ENCODE measurements at places on chromosomes 4 and X.

GRCh38 chrX:149512225-149512885 is 7.2 kb upstream of the IDS start:
- DNase-seq = peak; percentile 65

DNA sequence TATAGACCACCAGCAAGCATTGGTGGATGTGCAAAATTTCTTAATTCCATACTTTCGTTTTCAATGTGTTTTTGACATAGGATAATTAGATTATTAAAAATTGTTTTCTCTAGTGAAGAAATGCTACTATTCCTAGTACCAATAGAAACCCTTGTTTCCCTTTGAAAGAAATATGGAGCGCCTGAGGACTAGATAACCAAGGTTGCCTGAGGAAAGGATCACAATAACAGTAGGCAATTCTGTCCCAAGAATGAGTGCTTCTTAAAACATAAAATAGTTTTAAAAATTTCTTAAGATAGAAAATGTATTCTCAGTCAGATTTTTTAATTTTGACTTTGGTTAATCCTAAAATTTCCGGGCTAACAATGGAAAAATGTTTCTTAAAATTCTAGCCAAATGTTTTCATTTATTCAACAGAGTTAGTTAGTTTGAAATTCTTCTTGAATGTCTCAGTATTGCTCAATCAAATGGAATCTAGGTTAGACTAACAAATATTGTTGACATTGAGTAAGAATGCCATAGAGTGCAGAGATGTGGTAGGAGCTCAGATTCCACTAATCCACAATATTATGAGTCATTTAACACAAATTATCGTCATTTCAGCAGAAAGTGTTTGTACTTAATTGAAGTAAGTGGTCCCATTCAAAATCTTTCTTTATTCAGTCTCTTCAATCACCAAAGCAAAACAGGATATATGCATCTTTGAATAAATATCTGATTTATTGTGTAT is 666.0 kb downstream of the GRID2 start:
- DNase-seq = no peak

DNA sequence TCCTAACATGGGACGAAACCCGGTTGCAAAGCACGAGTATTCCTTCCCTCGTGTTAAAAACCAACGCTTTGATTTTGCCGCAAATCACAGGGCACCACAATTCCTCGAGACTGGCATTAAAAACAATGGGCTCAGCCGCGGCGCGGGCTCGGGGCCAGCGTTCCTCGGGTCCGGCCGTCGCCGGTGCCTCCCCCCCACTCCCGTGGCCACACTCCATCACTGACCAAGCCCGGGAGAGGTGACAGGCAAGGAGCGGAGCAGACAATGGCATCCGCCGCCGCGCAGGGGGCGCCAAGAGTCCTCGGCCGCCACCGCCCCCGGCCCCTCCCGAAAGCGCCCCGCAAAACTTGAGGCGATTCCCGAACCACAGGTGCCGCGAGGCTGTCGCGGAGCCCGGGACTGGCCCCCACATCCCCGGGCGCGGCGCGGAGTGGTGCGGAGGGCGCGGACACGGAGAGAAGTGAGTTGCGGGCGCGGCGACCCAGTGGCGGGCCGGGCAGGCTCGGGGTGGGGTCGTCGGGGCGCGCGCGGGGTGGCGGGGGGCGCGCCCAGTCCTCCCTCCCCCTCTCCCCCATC is 445 bp downstream of the AP1S2 start:
- peak; percentile 60 for DNase-seq

DNA sequence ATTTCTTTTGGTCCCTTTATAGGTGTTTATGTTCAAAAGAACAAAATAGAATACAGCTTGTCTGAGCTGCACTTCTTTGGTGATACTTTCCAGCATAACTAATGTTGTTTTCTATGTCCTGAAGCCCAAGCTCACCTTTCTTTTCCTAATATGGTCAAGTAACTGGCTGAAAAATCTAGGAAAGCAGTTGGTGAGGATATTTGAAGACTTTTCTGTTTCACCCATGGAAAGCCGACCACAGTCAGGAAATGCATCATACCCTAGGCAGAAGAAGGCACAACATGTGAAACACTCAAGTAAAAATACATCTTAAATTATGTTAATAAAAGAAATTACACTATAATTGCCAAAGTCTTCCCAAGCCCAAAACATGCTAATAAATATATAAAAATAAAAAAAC is 337.0 kb downstream of the PDGFC start:
- DNase-seq = no peak

DNA sequence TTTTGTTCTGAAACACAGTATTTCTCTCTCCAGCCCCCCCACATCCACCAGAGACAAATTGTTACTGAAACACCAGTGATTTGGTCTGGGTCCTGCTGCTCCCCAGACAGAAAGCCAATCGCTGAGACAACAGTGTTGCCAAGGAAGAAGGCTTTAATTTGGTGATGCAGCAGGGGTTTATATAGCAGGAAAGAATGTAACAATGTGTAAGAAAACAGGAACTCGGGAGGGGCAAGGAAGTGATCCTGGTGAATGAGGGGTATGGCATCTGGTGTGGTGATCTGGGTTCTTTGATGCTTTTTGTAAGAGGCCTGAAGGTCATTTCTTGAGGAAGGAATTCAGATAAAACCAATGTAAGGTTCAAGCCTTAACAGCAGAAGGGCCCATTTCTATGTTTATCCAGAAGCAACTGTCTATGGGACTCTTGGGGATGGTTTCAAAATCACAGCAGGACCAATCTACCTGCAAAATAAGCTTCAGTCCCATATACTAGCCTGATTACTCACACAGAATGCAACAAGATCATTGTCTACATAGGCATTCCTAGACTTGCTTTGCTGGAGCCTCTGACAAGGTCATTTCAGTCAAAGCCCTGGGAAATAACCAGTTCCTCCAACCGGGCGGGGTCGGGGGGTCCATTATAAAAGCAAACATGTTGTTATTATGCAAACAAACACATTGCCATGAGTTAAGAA is 445.2 kb upstream of the ZFP42 start:
- DNase-seq = no peak

DNA sequence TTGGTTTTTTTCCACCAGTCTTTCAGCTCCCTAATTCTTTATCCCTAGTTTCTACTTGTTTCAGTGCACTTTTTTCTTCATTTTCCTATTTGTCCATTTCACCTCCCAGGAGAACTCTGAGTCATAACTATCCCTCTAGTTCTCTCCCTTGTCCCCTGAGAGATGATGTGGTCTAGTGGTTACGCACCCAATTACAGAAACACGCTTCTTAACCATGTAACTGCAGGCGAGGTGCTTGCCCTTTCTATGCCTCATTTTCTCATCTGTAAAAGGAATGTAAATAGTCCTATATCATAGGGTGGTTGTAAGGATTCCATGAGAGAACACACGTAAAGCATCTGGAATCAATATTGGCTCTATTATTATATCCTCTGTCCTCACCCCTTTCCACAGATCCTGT is 8.8 kb upstream of the GRPR start:
- no peak for DNase-seq

- DNase-seq = no peak
Observed at GRCh38 chrX:66632981-66633380, 5.9 kb downstream of the EDA2R start.

GRCh38 chrX:8147226-8147625 is 23.8 kb downstream of the VCX2 start:
- no peak for DNase-seq

- DNase-seq = peak; percentile 28
Observed at GRCh38 chr4:83644677-83645659, 109.1 kb downstream of the GPAT3 start.

DNA sequence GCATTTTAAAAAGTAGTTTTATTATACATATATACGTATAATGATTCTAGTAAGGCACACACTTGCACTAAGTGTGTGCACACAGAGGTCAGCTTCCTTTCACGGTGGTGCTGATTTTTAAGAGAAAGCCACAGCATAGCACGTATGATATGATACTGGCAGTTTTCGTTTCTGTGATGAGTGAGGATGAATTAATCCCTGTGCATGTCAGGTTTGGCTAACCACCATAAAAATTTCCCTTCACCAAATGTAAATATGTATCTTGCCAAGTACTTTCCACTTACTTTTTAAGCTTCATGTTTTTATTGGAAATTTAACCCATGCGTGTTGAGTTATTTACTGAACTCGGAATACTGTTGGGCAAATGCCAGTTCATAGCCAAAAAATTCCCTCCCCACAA is 84.6 kb downstream of the SYNPO2 start:
- no peak for DNase-seq

DNA sequence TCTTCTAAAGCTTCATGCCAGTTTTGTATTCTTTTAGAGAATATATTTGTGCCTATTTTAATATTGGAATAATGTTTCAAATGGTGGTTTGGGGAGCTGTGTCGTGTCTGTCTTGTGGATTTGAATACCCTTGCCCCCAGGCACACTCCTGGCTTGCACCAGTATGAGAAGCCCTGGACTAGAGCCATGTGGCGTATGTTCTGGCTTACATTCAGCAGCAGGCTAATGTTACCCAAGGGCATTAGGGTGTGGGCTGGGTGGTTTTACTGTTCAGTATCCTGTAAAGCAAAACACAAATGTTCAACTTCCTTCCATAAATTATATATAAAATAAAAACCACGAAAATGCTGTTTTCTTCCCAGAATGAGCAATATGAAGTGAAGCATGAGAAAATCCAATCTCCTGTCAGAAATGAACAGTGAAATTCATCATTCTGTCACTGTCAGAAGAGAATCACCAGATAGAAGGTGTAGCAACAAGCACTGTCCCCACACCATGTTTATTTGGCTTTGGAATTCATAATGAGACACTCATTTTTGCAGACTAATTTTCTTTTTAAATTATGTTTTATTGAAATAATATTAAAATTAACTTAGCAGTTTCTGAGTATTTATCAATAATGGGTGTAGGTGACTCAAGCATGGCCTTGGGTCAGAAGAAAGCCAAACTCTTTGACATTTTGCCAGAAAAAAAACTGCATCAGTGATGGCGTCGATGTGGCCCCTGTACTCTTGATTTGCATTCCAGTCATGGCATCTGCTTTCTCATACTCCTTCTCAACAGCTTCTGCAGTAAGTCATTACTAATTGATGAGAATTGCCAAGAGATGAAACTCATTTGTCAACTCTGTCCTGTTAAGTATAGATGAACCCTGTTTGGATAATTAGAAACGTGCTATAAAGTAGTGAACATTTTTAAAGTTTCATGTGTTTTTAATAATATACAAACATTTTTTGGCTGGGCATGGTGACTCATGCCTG is 43.8 kb downstream of the WWC2 start:
- DNase-seq = peak; percentile 95

GRCh38 chr4:173450281-173450680 is 51.4 kb upstream of the SCRG1 start:
- no peak for DNase-seq

GRCh38 chrX:121456315-121456714 is 408.9 kb downstream of the GLUD2 start:
- no peak for DNase-seq

DNA sequence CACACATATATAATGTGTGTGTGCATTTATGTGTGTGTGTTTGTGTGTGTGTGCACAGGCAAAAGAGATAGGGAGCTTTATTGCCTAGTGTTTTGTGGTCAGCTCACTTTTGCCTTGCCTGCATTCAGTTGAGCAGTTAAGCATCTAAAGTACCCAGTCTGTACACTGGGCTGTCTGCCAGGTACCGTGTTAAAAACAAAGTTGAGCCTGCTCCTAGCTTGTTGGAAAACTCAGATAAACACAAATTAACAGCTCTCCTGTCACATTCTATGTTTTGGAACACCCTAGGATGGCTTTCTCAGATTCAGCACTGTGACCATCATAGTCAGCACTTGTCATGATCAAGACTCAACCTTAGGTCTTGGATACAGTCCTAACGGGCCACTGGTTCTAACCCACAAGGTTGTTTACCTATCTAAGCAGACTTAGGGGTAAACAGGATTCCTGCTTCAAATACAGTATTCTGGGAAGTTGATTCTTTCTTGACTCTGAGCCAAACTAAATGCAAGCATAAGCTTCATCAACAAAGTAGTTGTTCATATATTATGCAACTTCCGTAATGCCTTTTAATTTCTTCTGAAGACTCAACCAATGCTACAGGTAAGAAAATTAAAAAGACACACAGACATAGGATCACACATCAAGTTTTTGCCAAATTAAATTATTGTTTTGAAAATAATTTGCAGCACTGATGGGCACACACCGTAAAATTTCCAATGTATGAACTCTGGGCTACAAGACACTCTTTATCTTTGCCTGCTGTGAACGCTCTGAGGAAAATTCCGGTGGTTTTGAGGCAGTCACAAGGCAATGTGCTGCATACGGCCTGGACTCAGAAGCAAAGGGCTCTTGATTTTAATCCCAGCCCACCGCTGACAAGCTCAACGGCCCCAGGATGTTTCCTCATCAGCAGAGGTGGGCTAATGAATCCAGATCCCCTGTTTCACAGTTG is 11.3 kb upstream of the CD99 start:
- DNase-seq = no peak

- no peak for DNase-seq
Observed at GRCh38 chr4:74503580-74503979, 58.6 kb downstream of the AREG start.

- no peak for DNase-seq
Observed at GRCh38 chrX:16578218-16578617, 71.7 kb upstream of the S100G start.

DNA sequence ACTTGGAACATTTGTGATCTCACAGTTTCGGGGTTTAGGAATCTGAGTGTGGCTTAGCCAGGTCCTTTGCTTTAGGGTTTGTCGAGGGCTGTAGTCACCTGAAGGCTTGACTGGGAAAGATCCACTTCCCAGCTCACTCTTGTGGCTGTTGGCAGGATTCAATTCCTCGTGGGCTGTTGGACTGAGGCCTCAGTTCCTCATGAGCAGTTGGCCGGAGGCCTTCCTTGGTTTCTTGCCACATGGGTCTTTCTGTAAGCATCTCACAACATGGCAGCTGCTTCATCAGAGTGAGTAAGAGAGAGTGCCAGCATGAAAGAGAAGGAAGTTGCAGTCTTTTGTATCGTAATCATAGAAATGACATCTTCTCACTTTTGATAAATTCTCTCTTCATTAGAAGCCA is 11.1 kb downstream of the TXLNG start:
- no peak for DNase-seq

DNA sequence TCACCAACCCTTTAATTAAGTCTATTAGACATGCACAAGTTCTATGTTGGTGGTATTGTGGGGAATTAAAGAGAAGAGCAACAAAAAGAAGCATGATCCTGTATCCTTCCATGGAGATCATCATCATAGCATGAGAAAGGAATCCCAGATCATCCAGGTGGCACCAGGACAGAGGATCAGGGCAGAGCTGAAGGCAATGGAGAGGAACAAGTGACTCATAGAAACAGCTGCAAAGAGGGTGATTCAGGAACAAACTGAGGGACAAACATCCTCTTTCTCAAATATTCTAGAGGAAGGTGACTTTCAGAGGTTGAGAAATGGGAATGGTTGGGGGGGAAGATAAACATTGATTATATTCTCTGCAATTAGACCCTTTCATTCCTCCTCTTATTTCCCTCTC is 105.5 kb upstream of the OTUD4 start:
- no peak for DNase-seq

DNA sequence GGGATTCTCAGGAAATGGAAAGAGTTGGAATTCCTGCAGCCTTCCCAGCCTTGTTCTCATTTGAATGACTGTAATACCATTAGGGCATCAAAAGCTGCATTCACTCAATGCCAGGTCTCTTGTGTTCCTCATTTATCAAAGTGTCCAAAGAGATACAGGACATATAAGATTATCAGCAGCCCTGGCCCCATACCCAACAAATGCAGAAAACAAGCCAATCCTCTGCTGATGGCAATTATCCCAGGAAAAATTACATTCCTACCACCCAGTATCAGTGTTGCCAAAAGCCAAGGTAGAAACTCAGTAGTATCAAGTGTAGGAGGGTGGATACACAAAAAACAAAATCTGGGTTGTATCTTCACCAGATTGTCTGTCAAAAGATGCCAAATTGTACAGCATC is 18.5 kb upstream of the ASB5 start:
- DNase-seq = no peak

- no peak for DNase-seq
Observed at GRCh38 chr4:20754036-20754435, 53.8 kb downstream of the PACRGL start.

Measured in BE2C (cell line).